ENCODE measurements at places on chromosomes 4 and X.

- DNase-seq, result no peak
These were observed 25.3 kb downstream of the SULT1B1 start for GRCh38 chr4:69735119-69735518.

- DNase-seq, result no peak
These were observed 748 bp downstream of the FAM9B start for GRCh38 chrX:9033179-9033578.

DNA sequence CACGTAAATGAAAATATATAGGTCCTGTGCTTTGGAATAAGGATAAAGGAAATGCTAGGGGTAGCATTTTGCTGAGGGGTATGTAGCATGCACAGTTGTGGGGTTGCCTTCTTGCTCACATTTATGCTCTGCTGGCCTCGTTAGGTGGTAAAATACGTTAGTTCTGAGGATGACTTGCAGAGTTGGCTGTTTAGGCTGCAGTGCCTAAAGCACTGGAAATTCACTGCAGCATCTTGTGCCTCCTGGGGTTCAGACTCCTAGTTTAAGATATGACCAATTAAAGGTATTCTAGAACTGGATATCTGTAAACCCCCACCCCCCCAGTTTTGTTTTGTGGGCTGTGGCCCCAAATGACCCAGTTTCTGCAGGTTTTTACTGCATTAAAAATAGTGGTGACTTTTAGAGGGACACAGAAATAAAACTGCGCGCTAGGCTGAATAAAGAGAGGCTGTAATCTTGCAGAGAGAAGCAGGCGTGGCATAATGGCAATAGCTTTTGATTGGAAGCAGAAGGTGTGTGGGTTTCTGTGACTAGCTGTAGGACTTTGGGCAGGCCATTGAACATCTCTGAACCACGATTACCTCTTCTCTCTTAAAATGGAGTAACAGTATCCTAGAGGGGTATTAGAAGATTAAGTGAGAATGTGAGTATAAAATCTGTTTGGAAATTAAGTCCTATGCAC, 79.3 kb downstream of the REPS2 start:
- DNase-seq, result no peak

DNA sequence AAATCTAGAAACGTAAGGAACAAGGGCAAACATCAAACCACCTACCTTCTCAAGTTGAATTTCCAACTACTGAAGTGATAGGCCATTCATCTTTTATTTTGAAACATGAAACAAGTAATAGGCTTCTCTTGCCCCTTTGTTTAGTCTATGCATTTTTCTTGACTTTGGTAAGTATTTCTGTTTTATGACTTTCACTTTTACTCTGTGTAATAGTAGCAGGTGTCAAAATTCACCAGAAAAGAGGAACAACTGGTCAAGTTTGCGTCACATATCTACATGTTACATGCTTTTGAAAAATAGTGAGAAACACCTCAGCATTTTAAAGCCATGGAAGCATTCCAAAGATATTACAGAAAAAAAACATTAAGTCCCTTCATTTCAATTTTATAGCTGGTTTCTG, 157.1 kb upstream of the FTHL17 start:
- no peak for DNase-seq

DNA sequence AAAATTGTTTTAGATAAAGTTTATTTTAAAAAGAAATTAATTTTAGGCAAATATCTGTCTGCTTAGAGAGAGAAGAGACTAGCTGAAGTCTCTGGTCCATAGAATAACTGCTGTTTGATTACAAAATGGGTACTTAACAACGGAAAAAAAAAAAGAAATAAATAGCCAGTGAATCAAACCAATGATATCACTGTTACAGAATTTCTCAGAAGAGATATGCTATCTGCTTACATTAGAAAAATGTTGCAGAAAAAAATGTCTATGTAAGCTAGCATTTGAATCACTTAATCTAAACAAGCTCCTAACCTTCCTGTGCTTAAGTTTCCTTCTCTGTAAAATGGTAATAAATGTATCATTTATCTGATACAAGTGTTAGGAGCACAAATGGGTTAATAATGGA, 189.9 kb downstream of the IL15 start:
- DNase-seq, result no peak

GRCh38 chr4:6087669-6088341, 69.6 kb upstream of the C4orf50 start:
- no peak for DNase-seq

DNA sequence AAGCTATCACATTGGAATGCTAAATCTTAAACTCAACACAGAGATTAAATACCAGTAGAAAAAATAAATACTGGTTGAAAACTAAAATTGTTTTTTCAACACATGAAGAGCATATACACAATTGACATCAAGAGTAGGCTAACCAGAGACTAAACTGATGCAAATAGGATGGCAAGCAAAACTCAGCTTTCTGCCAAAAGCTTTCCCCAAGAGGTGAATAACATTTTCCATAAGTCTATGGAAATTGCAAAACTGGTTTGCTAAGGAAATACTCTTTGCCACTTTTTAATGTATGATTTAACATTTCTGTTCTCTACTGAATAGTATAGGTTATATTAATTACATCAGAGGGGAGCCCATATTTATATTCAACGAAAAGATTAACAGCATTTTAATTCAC, 23.8 kb downstream of the IQCM start:
- DNase-seq, result no peak

- DNase-seq, result no peak
These were observed 32.8 kb upstream of the LSM6 start for GRCh38 chr4:146142768-146143167.

DNA sequence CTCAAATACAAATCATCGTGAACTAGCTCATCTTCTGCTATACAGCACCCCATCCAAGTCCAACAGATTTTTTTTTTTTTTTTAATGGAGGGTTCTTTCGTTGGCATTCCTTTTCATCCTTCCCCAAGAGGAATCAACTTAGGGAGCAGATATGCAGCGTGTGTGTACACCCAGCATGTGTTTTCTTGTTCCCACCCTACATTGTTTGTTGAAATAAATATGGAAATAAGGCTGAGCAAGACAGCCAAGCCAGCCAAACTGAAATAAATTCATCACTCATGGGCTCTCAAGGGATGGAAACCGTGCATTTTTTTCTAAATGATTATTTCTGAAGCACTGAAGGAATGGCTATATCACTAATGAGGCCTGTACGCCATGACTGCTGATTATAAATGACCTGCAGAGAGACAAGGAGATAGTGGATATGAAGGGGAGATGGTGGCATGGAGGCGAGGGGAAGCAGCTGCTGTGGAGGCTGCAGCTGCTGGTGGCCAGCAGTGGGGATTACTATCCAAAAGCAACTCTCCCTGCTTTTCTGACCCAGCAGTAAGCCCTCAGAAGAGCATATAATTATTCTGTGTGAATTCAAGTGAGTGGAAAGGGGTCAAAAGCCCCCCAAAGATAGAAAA, 173.9 kb downstream of the MGST2 start:
- no peak for DNase-seq

- DNase-seq, result no peak
These were observed 276.3 kb downstream of the DCTD start for GRCh38 chr4:182640932-182641331.

DNA sequence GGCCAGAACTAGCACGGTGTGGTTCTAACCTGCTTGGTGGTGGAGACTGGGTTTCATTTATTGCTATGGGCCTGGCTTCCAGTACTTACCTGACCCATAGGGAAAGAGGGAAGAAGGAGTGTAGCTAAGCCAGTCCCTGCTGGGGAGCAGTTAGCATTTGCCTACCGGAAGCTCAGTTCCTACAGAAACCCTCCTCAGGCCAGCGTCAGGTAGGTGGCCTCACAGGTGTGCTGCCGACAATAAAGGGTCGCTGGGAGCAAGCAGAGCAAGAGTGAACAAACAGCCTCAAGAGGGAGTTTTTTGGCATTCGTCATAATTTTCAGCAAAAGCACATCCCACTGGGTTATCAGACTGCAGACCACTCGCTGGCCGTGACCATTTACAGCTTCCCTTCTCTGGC, 740.6 kb upstream of the TENM3 start:
- DNase-seq, result no peak

DNA sequence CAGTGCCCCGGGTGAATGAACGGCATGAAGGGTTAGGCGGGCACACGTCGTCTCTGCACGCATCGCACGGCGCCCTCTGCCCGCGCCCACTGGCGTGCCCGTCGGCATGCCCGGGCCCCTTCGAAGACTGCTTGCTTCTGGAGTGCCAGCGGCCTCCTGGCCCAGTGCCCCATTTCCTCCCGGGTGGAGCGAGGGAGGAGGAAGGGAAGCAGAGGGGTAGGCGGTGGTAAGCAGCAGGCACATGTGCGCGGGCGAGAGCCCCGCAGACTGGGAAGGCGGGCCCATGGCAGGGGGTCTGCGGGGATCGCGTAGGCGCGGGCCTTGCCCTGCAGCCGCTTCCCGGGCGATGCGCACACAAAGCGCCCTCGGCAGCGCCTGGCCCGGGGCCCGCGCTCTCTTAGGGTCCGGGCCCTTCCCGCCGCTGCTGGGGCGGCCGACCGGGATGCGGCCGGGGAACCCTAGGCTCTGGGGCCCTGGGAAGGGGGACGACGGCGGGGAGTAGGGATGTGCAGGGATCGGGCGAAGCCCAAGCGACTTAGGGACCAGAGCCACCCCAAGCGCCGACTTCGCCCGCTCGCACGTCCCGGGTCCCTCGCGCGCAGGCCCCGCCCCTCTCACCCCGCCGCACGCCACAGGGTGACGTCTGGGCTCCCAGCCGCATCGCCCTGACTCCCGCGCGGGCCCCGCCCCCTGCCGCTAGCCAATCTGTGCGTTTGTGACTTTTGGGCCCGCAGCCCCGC, 866 bp upstream of the EMD start:
- no peak for DNase-seq

- no peak for DNase-seq
These were observed 112.5 kb upstream of the BMP3 start for GRCh38 chr4:80918004-80918403.

DNA sequence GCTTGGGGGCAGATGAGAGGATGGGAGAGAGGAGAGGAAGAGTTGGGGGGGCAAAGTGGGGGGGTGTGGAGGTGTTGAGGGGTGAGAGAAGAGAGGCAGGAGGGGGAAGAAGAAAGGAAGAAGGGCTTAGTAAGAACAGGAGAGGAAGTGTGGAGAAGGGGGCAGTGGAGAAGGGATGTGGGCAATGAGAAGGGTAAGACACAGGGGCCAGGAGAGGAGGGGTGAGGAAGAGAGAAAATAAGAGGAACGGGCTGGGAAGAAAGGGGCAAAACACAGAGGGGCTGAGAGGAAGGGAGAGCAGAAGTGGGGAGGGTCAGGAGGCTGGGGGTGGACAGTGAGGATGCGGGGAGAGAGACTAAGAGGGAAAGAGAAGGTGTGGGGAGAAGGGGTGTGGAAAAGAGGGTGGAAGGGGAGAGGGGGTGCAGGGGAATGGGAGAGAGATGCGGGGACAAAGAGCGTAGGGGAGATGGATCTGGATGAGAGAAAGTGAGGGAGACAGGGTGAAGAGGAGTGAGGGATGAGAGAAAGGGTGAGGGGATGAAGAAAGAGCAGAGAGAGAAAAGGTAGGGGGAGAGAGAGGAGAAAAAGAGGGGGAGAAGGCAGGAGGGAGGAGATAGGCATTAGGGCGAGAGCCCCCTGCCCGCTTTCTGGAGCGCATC, 12.9 kb downstream of the SH3KBP1 start:
- DNase-seq, result no peak

DNA sequence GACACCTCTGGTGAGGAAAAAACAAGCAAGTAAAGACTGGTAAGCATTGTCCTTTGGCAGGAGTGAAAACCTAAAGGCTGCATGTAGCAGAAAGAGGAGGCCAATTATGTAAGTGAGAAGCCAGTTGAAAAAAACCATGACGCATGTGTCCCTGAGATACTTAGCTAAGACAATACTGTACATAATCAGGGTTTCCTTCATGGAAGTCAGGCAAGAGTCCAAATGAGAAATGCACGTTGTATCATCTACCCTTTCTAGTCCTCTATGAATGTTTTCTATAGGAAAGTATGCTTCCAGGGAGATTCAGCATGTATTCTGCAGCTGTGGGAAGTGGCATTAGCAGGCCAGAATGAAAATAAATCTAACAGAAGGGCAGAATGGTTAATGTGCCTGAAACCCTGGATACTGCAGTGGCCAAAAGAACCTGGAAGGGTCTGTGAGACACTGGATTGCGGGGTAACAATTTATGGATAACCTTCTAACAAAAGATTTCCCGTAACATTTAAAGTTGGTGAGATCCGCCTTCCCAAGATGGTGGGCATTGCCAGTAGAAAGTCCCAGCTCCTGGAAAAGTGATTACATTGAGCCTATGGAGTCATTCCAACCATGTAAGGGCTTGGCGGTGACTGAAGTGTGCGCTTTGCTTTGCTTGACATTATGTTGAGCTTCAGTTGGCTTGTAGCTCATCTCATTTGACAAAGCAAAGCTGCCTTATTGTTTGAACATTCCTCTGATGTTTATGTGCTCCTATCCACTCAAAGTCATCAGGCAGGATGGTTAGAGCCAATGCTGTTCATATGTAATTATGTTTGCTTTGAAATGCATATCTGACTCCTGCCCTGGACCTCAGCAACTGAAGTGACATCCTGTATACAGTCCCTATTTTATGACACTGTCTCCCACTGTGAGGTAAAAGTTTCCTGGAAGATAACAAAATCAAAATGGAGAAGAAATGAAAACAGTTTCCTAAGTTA, 200.4 kb downstream of the ARHGAP24 start:
- no peak for DNase-seq

DNA sequence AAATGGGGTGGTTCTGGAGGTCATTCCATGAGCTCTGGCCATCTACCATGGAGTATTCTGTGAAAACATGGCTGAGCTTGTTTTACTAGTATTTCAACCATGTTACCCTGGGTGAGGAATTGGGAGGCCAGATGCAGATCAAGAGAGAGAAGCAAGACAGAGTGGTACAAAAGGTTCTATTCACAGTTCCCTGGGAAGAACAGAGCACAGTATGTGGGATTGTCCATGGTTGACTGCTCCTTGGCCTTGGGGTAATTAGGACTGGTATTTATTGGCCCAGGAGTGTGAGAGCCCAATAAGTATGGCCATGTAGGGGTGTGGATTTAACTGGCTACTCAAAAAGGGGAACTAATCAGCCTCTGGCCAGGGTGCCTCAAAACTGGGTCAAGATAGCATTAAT, 239.7 kb upstream of the GATB start:
- no peak for DNase-seq

DNA sequence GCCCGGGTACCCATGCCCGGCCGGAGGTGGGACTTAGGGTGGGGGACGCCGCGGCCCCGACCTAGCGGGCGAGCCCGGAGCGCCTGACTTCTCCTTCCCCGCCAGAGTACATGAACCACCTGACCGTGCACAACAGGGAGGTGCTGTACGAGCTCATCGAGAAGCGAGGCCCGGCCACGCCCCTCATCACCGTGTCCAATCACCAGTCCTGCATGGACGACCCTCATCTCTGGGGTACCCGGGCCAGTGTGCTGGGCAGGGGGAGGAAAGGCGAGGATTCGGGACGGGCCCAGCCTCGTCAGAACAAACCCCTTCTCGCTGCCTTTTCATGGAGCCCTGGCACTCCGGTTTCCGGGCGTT, 622 bp downstream of the TAFAZZIN start:
- DNase-seq, result no peak

GRCh38 chrX:153779891-153780677, 757 bp upstream of the SRPK3 start:
- DNase-seq, result no peak

GRCh38 chrX:84339507-84340364, 151.7 kb upstream of the RPS6KA6 start:
- DNase-seq, result no peak

Measured in stimulated activated CD8-positive, alpha-beta memory T cell treated with anti-CD3 and anti-CD28 coated beads, Interleukin-7, amount 100 ng/mL, for 1 hour (primary cell).